NCI-H345 (cell line): ENCODE measurements at places on chromosomes 7 and 10.
A peak's percentile ranks its signal among the peaks of the same experiment; 100 is the strongest.

DNA sequence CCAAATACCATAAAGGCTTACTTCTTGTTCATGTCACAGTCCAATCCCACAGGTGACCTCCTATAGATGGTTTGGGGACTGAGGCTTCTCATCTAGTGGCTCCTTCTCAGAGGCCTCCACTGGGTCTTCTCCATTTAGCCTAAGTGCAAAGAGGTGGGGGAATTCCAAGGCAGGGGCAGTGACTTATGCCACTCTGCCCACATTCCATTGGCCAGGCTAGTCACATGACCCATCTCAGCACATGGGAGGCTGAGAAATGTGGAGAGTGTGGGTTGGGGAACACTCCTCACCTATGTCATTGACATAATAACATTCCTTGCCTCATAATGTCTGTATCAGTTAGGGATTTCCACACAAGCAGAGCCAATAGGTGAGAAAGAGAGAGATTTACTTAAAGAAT is 104.3 kb upstream of the PLXNA4 start:
- DNase-seq: no peak

- no peak for DNase-seq
These were observed 25.6 kb downstream of the MARCHF5 start for GRCh38 chr10:92316610-92317009.

GRCh38 chr7:90999989-91000979 is 263.9 kb upstream of the FZD1 start:
- DNase-seq: no peak

DNA sequence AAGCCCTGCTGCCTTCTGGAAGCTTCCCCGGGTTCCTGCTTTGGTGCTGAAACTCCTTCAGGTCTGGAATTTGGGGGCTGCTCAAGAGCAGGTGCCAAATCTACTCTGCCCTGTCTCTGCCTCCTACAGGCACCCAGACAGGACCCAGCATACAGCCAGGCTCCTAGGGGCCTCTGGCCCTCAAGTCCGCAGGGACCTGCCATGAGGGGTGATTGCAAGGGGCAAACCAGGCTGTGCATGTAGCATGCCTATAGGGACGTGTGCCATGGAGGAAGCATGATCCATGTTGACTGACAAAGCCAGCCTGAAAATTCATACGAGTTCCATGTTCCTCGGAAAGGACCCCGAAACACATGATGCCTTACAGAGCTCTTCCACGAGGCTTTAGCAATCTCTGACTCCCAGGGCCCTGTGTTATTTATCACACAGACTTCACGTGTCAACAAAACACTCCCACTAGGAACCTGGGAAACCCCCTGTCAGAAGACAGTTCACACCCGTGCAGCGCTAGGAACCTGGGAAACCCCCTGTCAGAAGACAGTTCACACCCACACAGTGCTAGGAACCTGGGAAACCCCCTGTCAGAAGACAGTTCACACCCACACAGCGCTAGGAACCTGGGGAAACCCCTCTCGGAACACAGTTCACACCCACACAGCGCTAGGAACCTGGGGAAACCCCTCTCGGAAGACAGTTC is 75.3 kb upstream of the DNAAF5 start:
- no peak for DNase-seq

DNA sequence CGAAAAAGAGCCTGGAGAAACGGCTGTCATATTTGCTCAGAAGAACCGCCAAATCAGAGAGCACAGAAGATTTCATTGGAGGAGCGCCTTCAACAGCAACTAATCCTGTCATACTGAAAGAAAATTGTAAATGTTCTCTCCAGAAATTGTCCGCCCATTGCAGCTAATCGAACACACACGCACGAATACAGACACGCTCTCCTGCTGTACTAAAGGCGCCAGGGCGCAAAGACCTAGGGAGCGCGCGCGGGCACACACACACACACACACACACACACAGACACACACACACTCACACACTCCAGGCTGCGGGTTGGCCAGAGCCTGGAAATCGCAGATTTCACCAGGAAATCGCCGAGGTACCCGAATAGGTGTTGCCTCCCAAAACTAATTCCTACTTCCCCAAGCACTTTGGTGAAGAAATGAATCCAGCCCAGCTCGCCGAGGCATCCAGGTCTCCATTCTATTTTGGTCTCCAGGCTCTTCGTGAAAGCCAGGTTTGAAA is at the start of gene CHRM2:
TSS of gene CHRM2 (plus strand) at position 157 of the 505 bp plus-strand sequence. CDS start 146,214 bp downstream, outside the sequence.
- no peak for DNase-seq

GRCh38 chr10:44066527-44067255 is 318.2 kb downstream of the CXCL12 start:
- DNase-seq: no peak

GRCh38 chr10:103512166-103512565 is 18.7 kb downstream of the NEURL1 start:
- no peak for DNase-seq

GRCh38 chr7:16260236-16260728 is 161.1 kb downstream of the CRPPA start:
- DNase-seq: no peak

DNA sequence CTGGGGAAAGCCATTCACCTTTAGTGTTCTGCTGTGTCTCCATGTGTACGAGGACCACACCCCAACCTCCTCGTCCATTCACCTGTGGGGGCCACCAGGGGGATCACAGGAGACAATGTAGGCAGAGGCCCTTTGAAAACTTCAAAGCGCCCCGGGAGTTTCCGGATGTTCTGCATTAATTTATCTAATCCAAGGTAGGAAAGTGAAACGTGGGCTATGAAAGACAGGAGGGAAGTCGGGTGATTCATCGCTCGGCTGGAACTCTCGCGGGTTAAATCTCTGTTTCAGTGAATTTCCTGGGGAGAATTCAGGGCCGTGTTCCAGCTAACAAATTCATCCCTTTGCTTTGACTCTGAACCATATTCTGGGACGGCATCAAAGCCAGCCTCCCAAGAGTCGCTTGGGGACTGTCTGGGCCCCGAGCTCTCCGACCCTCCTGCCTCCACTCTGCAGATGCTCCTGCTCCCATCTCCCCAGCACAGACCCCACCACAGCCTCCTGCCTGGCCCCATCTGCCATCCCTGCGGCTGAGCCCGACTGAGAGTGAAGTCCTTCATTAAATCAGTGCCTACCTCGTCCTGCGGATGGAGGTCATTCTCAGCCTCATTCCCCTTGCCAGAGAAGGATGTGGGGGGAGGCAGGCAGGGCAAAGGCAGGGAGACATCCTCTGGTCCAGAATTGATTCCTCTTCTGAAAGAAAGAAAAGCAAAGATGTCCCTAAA is 114.1 kb upstream of the CARD11 start:
- no peak for DNase-seq

DNA sequence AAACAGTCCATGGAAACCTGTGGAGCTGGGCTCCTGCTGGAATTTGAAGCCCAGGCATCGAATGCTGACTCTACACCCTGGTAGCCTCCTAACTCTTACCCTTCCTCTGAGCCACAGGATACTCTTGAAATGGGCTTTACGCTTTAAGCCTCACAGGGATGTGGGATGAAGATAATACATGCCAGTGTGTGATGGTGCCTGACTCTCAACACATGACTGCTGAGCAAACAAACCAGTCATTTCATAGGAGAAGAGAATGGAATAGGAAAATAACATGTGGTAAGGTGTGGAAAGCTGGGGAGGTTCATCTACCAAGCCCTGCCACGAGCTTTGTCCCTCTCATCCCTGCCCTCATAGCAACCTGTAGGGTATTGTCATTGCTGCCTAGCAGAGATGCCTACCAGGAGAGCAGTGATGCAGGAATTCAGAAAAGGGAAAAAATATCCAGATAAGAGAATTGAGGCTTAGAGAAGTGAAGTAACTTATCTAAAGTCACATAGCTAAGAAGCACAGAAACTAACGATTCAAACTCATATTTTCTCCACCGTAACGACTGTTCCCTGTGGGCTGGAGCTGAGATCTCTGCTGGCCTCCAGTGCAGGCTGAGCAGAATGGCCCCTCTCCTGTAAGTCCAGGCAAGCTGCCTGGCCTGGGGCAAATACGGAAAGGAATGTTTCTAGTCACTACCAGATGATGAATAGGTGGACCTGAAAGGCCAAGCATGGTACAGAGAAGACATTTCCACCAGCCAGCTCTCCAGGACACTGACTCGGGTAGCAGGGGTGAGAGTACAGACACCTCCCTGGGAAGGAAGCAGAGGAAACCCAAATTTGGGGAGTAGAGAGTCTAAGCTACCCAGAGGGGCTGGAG is 90.2 kb upstream of the DUSP5 start:
- peak; percentile 53 for DNase-seq
